Activated T-helper 1 cell treated with anti-CD3 and anti-CD28 coated beads, Interleukin-2, amount 50 U/mL, for 16 hours (primary cell): ENCODE measurements at places on chromosomes 2 and 18.

GRCh38 chr2:199465390-199465789 lies 7.7 kb upstream of the SATB2 start:
- DNase-seq, result no peak

DNA sequence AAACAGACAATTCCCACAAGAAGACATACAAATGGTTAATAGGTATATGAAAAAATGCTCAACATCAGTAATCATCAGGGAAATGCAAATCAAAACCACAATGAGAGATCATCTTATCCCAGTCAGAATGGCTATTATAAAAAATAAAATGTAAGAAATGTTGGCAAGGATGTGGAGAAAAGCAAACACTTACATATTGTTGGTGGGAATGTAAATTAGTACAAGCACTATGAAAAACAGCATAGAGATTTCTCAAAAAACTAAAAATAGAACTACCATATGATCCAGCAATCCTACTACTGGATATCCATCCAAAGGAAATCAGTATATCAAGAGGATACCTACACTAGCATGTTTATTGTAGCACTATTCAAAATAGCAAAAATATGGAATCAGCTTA lies 186.6 kb downstream of the NOL4 start:
- DNase-seq, result no peak

- DNase-seq, result no peak
These were observed 38.9 kb downstream of the MYCN start for GRCh38 chr2:15979051-15979758.

DNA sequence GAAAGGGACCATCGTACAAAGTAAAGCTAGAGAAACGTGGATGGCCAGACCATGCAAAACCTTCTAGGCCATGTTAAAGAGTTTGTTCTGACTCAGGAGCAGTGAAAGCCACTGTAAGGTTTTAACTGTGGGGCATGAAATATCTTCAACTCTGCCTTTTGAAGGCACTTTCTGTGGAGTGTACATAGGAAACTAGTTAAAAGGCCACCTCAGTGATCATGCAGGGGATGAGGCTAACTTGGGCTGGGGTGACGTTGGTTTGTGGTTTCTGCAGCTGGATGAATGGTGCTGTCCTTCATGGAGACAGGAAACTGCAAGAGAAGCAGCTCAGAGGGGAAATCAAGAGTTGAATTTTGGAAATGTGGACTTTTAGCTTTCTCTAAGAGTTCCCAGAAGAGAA lies 190.7 kb downstream of the CDCA7 start:
- no peak for DNase-seq

DNA sequence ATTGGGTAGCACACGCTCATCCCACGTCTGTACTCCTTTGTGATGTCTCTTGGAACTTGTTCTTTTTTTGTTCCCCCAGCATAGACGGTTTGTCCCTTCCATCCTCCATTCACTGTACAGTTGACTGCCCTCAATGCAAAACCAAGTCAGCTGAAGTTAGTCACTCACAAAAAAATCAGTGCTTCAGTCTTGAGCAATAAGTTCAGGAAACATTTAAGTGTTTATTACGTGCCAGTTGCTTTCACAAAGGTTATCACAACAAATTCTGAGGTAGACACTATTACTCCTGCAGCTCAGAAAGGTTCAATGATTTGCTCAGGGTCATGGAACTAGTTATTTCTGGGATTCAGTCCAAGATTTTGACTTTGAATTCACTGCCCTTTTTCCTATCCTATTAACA lies 102.2 kb downstream of the PDE1A start:
- DNase-seq, result no peak

DNA sequence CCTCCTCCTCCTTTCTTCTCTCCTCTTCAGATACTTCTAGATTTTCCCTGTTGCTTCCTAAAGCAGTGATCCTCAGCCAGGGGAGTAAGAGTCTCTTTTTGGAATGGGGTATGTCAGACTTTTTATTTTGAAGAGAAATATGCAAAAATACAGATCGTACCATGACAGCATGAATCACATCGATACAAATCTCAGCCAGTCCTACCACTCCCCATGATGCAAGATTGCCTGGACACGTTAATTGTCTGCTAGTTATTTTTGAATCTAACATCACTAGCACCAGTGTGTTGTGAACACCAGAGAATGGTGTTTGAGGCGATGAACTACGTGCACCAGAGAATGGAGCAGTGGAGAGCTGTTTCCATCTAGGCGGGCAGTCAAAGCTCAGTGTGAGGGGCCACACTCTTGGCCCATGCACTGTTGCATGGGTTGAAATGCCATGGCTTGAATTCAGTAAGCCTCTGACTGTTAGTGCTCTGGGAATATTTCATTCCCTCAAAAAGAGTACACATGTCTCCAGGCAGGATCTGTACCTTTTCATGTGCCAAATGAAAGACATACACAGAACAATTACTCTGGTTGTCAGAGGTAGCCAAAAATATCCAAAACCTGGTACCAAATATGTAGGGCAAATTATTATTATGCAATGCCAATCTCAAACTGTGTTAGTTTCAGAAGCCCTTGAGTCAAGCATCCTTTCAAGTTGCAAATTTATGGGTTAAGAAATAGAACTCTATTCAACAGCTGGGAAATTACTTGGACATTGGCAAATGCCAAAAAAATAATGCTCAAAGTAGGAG lies 46.3 kb upstream of the RALBP1 start:
- no peak for DNase-seq

DNA sequence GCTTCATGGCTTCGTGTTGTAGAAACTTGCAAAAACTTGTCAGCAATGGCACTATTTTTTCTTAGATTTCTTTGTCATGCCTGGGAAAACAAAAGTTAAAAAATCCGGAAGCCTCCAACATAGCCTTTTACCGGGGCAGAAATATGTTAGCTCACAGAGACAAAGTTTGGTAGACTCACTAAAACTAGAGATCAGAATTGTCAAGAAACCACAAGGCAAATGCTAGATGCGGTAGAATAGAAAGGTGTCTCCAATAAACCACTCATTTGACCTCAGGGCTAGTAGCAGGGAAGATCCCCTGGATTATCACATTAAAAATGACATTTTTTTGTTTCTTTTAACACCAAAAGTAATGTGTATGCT lies 405 bp downstream of the CASP10 start:
- DNase-seq, result no peak

GRCh38 chr2:68799140-68800026 lies 64.8 kb downstream of the ARHGAP25 start:
- no peak for DNase-seq

GRCh38 chr2:147468963-147469362 lies 375.9 kb upstream of the ACVR2A start:
- no peak for DNase-seq

GRCh38 chr18:3715231-3716080 lies 265.5 kb downstream of the TGIF1 start:
- no peak for DNase-seq

GRCh38 chr2:157415591-157416101 lies 28.2 kb downstream of the CYTIP start:
- no peak for DNase-seq

DNA sequence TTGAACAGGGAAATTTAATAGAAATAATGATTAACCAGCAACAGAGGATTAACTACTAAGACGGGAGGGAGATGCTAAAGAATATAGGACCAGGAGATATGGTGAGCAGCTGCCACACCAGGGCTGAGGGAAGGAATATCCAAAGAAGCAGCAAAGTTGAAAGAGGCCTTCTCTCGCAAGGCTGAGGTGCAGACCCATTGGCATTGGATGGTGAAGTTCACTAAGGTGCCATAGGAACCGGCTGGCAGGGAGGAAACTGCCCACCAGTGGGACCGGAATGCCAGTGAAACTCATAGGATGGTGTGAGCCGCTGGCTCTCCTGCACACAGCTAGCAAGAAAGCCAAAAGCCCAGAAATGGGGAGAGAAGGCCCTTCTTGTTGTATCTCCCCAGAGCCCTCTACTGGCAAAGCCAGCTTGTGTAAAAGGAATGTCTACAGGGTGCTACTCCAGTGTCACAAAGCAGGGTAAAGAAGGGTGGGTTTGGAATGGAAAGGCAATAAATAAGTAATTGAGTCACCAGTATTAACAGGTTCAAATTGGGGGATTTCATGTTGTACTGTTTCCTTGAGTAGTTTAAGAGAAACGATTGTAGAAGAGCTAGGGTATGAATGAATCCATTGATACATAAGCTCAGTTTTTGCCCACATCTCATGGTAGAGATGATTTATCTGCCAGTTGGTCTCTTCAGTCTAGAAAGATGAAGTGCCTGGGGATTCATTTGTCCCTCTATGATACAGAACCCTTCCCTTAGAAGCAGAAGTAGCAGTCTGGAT lies 36.0 kb downstream of the FARP2 start:
- no peak for DNase-seq

- DNase-seq, result no peak
These were observed 34.2 kb downstream of the ADI1 start for GRCh38 chr2:3485166-3485565.

DNA sequence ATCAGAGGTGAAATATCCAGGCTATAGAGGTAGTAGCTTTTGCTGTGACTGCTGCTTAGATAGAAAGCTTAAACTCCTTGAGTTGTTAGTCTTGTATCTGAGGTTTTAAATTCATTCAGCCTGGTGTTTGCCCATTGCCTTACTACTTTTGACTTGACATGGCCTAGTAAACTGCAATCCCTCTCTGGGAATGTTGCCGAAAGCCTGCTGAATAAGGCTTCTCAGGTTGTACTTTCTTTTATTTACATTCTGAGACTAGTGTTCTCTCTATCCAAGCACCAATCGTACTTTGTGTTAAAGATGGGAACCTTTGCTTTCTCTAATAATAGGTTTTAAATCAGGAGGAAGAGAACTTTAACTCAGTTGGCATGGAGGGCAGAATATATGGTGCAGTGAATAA lies 357.6 kb upstream of the CWC22 start:
- DNase-seq, result no peak

- DNase-seq, result no peak
These were observed 98.4 kb downstream of the PXDN start for GRCh38 chr2:1645761-1646476.

- no peak for DNase-seq
These were observed 55.1 kb upstream of the ACVR2A start for GRCh38 chr2:147789720-147790119.

DNA sequence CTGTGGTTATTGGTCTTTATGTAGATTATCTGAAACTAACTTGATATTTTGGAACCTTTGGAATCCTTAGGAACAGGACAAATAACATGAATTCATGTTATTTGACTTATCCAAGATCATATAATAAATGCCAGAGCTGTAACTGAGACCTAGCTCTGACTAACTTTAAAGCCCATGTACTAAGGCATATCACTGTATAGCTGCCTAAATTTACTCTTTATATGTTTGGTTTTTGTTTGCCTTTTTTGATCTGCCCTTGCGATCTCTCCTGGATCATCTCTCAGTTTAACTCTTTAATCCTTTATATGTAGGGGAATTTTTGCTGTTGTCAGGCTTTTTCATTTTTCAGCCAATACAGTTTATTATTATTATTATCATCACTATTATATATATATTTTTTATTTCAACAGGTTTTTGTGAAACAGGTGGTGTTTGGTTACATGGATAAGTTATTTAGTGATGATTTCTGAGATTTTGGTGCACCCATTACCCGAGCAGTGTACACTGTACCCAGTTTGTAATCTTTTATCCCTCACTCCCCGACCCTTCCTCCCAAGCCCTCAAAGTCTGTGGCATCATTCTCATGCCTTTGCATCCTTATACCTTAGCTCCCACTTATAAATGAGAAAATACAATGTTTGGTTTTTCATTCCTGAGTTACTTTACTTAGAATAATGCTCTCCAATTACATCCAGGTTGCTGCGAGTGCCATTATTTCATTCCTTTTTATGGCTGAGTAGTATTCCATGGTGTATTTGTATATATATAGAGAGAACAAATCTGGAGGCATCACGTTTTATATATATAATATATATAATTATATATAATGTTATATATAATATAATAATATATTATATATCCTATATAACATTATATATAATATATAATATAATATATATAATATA lies 48.9 kb downstream of the APLF start:
- DNase-seq, result no peak

- DNase-seq, result no peak
These were observed 181.1 kb downstream of the NEDD4L start for GRCh38 chr18:58225101-58225500.

- no peak for DNase-seq
These were observed 4.6 kb downstream of the TGIF1 start for GRCh38 chr18:3454365-3455089.

DNA sequence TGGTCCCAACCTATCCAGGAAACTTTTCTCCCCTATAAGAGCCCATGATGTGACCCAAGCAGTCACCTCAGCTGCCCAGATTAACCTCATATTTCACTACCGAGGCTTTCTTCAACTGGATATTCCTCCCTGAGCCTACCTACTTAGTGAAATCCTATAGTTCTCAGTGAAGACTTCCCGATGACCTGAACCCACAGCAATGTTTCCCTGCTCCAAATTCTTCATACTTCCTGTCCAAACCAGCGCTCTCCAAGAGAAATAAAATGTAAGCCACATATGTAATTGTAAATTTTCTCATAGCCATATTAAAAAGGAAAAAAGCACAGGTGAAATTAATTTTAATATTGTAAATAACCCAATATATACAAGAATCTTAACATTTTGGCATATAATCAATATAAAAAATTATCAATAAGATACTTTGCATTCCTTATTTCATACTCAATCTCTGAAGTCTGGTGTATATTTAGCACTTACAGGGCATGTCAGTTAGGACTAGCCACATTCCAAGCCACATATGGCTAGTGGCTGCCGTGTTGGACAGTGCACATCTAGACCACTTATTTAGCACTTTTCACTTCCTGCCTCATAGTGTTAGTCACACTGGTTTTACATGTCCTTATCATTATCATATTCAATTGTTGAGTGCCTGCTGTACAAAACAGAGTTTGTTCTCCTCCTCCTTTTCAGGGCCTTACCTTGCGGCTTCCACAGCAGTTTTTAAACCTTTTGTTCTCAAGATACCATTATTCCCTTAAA lies 1.9 kb upstream of the STAT4 start:
- no peak for DNase-seq

DNA sequence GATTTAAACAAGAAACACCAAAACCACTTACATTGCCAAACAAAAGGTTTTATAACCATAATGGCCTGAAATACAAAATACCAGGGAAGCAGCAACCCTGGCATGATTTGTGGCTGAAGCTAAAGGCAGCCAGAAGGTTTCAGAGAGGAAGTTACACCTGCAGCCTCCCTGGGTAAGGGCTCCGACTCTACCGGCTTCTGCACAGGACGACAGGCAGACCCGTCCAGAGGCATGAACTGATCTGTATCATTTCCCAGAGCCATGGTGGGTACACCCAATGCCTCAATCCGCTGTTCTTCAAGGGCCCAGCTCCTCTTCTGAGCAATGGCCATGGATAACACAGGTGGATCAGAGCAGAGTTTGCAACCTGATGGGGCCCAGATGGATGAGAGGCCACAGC lies 71.6 kb downstream of the PXDN start:
- DNase-seq, result no peak
